Prostate gland (tissue), 2 donors: ENCODE measurements at places on chromosomes 3 and 15.

- no peak for DNase-seq
These were observed 116.5 kb downstream of the ANO10 start for GRCh38 chr3:43505351-43505750.

DNA sequence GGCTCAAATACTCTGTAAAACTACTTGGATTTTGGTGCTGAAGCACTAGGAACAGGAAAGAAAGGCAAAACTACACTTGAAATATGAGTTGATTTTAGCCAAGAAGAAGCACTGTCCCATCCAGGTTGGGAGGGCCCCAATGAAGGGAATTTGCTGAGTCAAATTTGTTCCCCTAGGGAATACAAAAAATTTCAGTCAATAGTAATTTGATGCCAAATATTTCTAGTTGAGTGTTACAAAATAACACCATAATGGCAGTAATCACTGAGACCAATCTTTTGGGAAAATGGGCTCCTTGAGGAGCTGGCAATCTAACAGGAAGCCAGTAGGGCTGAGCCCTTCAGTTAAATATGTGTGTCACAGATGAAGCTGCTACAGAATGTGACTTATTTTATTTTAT is 896.9 kb downstream of the DIPK2A start:
- no peak for DNase-seq

- DNase-seq, result no peak
These were observed 49.8 kb upstream of the CSPG5 start for GRCh38 chr3:47628426-47628825.

DNA sequence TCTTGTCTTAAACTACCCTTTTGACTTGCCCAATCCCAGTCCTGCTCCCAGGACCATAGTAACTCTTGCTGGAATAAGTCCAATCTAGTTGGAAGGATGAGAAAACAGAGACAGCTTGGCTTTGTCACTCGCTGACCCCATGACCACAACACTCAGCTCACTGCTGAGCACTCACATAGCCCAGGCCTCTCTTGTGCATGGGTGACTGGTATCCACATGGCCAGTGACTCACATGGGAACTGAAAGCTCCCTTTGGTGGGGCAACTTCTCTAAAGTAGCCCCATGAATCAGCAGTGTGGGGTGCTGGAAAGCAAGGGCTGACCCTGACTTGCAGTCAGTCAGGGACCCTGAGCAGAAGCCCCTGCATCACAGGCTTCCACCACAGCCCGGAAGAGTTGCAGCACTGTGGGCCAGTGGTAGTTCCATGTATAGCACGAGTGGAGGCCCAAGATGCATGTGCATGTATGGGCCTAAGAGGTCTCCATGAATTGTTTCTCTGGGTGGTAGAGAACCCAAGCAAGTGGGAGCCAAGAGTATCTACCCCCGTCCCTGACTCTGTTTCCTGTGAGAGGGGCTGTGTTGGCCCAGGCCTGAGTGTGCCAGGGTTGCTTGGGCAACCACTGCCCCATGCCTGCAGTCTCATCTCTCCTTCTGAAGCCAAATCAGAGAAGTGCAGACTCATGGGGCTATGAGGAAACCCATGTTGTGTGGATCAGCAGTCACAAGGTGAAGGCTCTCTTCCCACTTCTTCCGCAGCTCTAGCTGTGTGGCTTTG is 62.1 kb upstream of the XCR1 start:
- DNase-seq, result no peak

DNA sequence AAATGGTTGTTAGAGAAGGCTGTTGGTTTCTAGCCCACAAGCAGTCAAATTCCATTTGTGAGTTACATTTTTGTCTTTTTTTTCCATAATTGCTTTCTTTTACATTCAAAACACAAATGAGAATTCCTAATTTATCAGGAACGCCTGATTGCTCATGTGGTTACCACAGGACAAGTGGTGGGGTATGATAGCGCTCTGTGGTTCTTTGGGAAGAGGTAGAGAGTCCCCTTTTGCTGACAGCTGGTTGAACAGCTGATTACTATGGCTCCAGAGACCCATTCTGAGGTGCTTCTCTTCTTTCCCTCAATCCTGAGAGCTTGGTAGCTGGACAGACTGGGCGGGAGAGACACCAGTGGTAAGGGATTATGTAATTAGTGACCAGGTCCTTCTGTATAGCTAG is 24.4 kb downstream of the CNOT10 start:
- DNase-seq, result no peak

DNA sequence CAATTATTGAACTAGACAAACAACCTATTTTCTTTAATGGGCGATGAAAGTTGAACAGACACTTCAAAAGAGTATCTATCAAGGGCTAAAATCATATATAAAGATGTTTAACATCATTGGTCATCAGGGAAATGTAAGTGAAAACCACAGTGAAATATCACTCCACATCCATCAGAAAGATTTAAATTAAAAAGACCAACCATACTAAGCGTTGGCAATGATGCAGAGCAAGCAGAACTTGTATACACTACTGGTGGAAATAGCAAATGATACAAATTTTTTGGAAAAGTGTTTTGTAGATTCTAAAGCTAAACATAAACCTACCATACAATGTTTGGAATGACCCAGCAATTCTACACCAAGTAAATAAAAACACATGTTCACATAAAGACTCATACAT is 65.9 kb upstream of the THBS1 start:
- no peak for DNase-seq

- DNase-seq, result no peak
These were observed 11.1 kb downstream of the RYK start for GRCh38 chr3:134239538-134239937.

GRCh38 chr3:49533786-49534519 is 20.3 kb upstream of the BSN start:
- DNase-seq, result no peak

- no peak for DNase-seq
These were observed 15.3 kb downstream of the SNX1 start for GRCh38 chr15:64110950-64111678.

- no peak for DNase-seq
These were observed 136.9 kb upstream of the PRICKLE2 start for GRCh38 chr3:64361962-64362735.

- no peak for DNase-seq
These were observed 60.1 kb downstream of the IQSEC1 start for GRCh38 chr3:13013151-13013561.

- no peak for DNase-seq
These were observed 231.9 kb downstream of the NSUN3 start for GRCh38 chr3:94294806-94295205.

DNA sequence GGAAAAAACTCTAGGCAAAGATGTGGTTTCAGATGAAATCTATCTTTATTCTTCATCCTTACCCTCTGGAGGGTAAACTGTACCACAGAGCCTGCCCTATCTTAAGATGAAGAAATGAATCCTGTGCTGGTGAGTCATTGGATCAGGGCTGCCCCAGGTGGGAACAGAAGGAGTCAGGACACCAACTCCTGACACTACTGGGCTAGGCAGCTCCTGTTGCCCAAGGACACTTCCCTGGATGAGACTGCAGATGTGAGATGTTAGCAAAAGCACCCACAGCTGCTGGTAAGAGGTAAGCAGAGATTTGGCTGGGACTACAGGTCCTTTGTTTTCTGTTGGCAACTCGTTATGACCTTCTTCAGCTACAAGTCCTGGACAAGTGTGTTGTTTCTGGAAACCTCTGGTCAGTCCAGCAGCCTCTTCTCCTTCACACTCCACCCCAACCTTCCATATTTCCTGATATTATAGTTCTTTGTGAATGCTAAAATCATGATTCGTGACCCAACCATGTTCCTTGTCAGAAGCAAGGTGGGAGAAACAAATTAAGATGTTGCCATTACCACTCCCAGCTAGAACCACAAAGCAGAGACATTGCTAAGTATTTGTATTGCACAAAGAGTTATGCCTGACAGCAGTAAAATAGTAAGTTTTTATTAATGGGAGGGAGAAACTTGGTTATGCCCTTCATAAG is 104.2 kb upstream of the TGFBR2 start:
- DNase-seq, result no peak

- no peak for DNase-seq
These were observed 28.6 kb upstream of the CYP11A1 start for GRCh38 chr15:74396146-74396438.

DNA sequence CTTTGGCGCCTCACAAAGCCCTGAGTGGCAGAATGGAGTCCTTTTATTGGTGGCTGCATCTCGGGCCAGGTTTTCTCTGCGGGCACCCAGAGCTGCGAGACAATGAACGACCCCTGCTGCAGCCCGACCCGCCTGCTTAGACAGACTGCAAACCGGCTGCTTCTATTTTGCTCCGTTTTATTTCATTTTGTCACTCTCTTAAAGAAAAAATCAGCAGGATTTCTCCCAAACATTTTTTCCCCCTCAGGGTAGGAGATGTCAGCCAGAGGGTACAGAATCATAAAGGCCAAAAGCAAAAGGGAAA is 64.8 kb downstream of the OXNAD1 start:
- no peak for DNase-seq

GRCh38 chr3:26559227-26559626 is 63.3 kb upstream of the LRRC3B start:
- no peak for DNase-seq

DNA sequence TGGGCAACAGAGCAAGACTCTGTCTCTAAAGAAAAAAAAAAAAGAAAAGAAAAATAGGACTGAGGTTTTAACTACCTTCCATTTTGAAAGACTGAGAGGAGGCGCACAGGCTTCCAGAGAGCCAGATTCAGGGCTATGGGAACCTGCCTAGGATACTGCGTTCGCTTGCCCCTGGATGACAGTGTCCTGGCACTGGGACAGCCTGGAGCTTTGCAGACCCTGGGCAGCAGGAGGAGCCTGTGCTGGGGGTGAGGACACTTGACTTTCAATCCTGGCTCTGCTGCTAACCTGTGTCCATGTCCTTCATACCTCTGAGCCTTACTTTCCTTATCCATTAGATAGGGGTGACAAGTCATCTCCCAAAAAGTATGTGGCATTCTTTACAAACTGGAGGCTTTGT is 31.2 kb downstream of the CD276 start:
- no peak for DNase-seq

- peak; percentile 86 for DNase-seq
These were observed 5.0 kb downstream of the JMJD7 start for GRCh38 chr15:41832875-41833274.

DNA sequence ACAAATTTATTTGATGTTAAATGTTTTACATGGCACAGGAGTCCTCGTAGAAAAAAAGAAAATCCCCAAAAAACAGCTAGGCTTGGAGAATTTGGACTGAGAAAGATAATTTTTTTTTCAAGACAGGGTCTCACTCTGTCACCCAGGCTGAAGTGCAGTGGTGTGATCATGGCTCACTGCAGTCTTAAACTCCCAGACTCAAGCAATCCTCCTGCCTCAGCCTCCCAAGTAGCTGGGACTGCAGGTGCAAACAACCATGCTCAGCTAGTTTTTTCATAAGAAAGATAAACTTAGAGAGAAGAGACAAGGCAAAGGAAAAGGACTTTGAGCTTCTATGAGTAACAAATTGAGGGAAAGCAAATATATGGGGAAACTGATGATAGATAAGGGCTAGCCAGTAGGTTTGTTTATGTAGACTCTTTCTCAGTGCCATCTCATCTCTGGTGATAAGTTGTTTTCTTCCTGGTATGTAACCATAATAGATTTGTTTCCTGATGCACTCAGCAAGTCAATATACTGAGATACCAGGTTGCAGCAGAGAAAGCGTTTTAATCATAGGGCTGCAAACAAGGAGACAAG is 13.1 kb upstream of the TRMT10C start:
- DNase-seq, result no peak

DNA sequence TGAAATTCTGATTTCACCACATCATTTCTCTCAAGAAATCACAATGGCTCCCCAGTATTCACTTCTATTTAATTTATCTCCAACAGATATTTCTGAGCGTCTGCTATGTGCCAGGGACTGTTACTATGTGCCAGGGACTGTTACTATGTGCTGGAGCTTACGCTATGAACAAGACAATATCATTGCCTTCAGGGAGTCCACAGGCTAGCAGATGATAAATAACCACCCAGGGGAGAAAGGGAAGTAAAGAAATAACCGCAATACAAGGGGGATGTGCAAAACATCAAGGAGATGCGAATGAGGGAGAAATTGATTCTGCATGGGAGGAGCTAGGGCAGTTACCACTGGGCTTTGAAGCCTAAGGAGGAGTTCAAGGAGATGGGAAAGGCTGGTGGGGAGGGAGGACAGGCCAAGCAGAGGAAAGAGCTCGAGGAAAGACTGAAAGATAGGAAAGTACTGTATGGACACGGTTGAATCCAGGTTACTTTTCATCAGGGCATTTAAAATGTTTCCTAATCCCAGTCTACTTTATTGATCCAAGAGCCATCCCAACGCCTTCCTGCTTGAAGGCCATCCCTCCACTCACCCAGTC is 2.5 kb downstream of the THSD4 start:
- no peak for DNase-seq

GRCh38 chr3:113659101-113659541 is 37.3 kb downstream of the USF3 start:
- no peak for DNase-seq
